Naive thymus-derived CD8-positive, alpha-beta T cell (primary cell): ENCODE measurements at places on chromosomes 2 and 18.

DNA sequence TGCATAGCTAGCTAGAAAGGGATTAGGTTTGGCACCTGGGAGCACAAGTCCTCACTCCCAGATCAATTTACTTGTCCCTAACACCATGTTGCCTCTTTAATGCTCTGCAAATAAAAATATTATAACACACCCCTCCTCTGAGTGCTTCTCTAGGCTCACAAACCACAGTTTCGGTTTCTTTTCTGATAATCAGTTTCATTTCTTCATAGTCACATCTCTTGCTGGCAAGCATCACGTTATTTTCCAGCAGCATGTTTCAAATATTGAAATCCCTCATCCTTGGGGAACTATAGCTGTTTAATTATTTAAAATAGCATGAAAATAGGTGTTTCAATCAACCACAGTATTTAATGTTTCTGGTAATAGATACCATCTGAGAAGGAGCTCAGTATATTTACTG lies 13.9 kb upstream of the SMCHD1 start:
- peak overlapping the region; percentile 98 for H3K27ac ChIP-seq
- no peaks in the 10 kb centered on the region for H3K36me3 ChIP-seq
- peaks cover 53% of the 10 kb centered on the region for H3K4me1 ChIP-seq

DNA sequence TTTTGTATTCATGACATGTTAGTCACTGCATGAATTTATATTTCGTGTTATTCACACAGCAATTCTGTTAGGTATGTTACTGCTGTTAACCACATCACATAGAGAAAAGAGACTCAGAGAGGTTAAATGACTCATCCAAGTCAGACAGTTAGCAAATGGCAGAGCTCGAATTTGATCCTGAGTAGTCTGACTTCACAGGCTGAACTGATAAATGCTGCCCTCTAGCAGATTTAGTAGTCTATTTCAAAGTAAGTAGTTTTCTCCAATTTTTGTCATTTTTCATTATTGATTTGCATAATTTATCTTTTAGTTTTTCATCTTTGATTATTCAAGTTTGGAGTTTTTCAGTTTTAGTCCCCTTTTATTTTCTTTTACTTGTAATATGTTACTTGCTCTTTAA lies 58.3 kb downstream of the WDR7 start:
- H3K4me1 ChIP-seq, result peaks cover 5% of the 10 kb centered on the region
- peak; percentile 22 for DNase-seq
- no peaks in the 10 kb centered on the region for H3K27me3 ChIP-seq
- no peaks in the 10 kb centered on the region for H3K36me3 ChIP-seq
- no peak overlapping the region for H3K4me3 ChIP-seq

DNA sequence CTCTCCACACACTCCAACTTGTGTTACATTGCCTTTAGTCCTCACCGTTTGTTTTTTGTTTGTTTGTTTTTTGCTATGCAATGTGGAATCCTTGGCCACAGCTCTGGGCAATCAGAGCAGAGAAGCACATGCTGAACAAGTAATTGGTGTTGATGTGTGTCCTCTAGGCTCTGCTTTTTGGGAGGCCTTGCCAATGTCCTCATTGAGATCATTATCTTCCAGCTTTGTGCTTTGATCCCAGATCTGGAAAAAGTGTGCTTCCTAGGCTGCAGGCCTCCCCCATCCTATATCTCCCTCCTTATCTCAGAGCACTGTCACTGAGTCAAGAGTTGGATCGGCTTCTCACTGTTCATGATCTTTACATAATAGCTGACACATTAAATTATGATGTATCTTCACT lies 25.9 kb downstream of the OSR1 start:
- H3K4me1 ChIP-seq, result no peaks in the 10 kb centered on the region
- H3K27ac ChIP-seq, result no peak overlapping the region
- no peak for DNase-seq
- no peak overlapping the region for H3K4me3 ChIP-seq
- no peaks in the 10 kb centered on the region for H3K27me3 ChIP-seq

GRCh38 chr18:70182548-70182947 lies 22.9 kb downstream of the RTTN start:
- no peak overlapping the region for H3K4me3 ChIP-seq
- DNase-seq, result no peak
- peaks cover 16% of the 10 kb centered on the region for H3K4me1 ChIP-seq
- H3K27me3 ChIP-seq, result no peaks in the 10 kb centered on the region
- H3K27ac ChIP-seq, result no peak overlapping the region

- H3K27ac ChIP-seq, result no peak overlapping the region
- no peaks in the 10 kb centered on the region for H3K27me3 ChIP-seq
- DNase-seq, result no peak
- peaks cover 14% of the 10 kb centered on the region for H3K4me1 ChIP-seq
These were observed 96.7 kb upstream of the ZCCHC2 start for GRCh38 chr18:62426191-62426488.

DNA sequence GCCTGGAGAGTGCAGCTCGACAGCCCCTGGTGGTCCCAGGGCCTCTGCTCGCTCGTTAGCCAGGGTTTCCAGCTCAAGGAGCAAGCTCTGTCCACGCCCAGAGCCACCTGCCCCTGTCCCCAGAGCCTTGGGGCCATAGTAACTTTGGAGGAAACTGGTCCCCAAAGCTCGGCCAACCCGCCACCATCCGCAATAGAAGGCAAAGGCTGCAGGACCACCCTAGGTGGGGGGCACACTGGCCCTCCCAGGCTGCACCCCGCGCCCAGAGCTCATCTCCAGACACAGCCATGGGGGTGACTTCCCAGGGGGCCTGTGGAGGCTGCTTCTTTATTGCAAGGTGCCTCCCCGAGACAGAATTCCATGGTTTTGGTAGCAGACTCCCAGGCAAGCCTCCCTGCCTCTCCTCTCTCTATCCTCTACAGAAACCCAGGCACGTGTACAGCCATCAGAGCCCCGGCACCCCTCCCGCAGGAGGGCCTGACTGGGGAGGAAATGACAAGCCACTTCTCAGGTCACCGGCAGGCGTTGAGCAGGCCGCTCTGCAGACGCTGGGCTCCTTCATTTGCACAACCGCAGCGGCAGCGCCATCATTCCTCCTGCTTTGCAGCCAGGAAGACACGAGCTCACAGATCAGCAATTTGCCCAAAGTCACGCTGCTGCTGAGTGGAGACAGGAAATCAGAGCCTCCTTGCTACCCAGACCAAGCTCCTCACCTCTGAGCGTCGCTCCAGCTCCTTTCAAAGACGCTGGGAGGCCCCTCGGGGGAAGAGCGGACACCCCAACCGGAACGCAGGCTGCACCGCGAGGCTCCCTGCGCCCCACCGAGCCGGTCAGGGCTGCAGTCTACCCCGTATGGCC lies 80.2 kb downstream of the NDUFA10 start:
- peaks cover 3% of the 10 kb centered on the region for H3K36me3 ChIP-seq
- peak overlapping the region; percentile 70 for H3K4me3 ChIP-seq
- peaks cover 8% of the 10 kb centered on the region for H3K4me1 ChIP-seq
- peak overlapping the region; percentile 85 for H3K27ac ChIP-seq

DNA sequence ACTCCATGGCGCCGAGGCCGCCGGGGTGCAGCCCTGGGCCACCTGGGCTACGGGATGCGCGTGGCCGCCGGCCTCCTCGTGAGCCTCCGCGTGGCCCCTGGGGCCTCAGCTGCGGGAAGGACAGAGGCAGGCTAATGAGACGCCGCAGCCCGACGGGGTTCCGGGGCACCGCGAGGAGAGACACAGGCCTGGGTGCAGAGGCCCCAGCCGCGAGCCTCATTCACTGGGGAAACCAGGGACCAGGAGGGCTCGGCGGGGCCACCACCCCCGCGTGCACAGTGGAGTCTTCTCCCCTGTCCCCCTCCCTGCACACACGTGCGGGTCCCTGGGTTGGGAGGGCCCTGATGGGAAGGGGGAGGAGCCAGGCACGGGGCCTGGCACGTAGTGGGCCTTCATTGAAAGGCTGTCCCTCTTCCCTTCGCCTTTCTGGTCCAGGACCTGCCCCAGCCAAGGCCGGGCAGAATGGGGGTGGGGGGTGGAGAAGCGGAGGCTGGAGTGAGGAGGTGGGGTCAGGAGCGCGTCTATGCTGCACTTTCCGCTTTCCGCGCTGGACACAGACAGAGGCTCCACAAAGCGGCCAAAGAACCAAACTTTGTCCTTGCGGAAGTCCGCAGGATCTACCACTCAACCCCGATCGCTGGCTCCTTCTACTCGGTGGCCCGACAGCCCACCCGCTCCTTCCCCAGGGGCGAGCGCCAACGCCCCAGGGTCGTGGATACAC lies 9.1 kb downstream of the ALPP start:
- peaks cover 35% of the 10 kb centered on the region for H3K27me3 ChIP-seq
- H3K4me3 ChIP-seq, result no peak overlapping the region

- no peak overlapping the region for H3K27ac ChIP-seq
- no peak for DNase-seq
- no peaks in the 10 kb centered on the region for H3K36me3 ChIP-seq
- peaks cover 2% of the 10 kb centered on the region for H3K4me1 ChIP-seq
- H3K4me3 ChIP-seq, result no peak overlapping the region
These were observed 36.0 kb upstream of the YPEL5 start for GRCh38 chr2:30110773-30111172.

GRCh38 chr2:16649353-16650286 lies 16.0 kb downstream of the CYRIA start:
- no peak for DNase-seq
- H3K36me3 ChIP-seq, result no peaks in the 10 kb centered on the region
- no peaks in the 10 kb centered on the region for H3K27me3 ChIP-seq
- H3K4me1 ChIP-seq, result peaks cover 2% of the 10 kb centered on the region

DNA sequence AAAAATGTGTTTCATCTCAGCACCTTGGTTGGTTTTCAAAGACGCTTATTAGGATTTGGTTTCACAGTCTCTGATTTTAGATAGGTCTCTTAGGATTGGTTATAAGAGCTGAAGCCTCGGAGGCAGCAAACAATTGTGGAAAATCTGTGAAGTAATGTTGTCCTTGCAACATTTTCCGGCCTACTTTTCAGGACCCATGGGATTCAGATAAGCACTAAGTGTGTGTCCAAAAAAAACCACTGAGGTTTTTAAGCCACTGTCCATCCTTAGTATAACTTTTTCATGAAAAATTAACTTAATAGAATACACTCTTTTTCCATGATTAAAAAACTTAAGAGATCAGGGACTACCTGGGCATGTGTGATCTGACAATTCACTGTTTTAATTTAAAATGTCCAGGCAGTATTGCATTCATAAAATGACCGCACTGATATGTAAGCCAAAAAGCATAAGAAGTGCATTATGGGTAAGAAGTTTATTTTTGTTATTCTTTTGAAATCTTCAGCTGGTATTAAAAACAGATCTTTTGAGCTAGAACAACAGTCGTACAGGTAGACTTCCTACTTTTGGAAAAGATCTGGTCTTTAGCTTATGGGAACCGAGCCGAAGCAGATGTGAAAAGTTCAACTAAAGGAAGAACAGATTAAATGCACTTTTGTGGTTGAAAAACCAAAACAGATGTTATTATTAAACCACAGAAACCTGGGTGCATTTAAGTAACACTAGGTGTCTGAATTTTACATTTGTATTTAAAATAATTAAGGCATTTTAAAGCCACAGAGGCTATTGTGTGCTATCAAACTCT lies 479.4 kb upstream of the ZEB2 start:
- no peak for DNase-seq
- H3K27me3 ChIP-seq, result peaks cover 2% of the 10 kb centered on the region
- no peaks in the 10 kb centered on the region for H3K36me3 ChIP-seq
- no peak overlapping the region for H3K27ac ChIP-seq

DNA sequence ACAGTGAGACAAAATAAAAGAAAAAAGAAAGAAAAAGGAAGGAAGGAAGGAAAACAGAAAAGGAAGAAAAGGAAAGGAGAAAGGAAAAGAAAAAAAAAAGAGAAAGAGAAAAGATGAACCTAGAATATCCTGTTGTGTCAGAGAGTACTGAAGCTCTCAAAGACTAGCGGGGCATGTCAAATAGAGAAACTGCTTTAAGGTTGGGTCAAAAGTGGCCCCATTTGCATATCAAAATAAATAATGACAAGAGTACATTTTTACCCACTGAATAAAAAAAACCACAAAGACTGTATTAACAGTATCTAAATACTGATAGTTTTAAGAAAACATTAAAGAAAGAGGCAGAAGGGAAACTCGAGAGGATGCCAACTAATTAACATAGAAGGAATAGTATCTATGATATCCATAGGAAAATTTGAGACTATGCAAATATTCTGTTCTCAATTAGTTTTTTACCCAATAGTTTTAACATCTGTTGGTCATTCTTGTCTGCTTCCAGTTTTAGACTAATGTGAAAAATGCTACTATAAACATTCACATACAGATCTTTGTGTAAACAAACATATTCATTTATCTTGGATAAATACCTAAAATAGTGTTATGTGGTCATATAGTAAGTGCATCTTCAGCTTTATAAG lies 53.2 kb downstream of the SFXN5 start:
- DNase-seq, result no peak
- no peak overlapping the region for H3K27ac ChIP-seq
- no peaks in the 10 kb centered on the region for H3K4me1 ChIP-seq

- no peak within 1 kb of the TSS for H3K4me3 ChIP-seq
- DNase-seq, result no peak
- H3K27ac ChIP-seq, result peak within 1 kb of the TSS; percentile 5
- no peaks in the 10 kb centered on the region for H3K36me3 ChIP-seq
These were observed at the start of gene HTR2B for GRCh38 chr2:231124838-231125568. TSS of gene HTR2B (minus strand) at chr2:231125042. CDS start at chr2:231123764, 1,278 bp downstream.
